Stimulated activated CD4-positive, alpha-beta T cell treated with anti-CD3 and anti-CD28 coated beads, Interleukin-1b, Interleukin-23, amount 100 ng/mL, for 1 hour (primary cell): ENCODE measurements at places on chromosomes 13 and 19.

DNA sequence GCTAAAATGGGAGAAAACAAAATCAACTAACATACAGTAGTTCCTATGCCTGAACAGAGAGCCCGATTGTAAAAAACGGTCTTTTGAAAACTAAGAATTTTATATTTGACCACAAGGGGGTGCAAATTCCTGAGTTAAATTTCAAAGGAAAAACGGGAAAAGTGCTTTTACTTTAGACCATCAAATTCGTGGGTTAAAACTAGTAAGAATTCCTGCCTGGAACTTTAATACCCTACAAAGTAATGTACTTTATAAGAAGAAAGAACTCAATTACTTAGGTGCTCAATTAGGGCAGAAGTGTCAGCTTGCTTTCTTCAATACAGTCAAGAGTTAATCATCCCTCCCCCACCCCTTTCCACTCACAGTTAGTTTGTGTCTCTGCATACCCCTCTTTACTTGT lies 69.8 kb downstream of the KCNRG start:
- no peak for DNase-seq

DNA sequence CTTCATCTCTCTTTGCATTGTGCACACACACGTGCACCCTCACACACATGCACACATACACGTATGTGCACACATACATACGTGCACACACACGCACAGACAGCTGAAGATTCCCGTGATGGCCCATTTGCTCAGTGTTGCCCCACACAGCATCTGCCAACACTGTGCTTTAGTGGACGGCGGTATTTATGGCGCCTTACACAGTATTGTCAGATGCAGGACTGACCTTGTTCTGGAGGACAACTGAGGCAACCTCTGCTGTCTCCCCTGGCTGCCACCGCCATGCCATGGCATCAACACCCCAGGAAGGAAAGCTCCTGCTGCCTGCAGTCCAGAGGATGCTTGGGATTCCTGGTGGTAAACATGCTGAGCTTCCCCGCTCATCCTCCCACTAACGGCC lies 316.4 kb downstream of the TEX29 start:
- no peak for DNase-seq

DNA sequence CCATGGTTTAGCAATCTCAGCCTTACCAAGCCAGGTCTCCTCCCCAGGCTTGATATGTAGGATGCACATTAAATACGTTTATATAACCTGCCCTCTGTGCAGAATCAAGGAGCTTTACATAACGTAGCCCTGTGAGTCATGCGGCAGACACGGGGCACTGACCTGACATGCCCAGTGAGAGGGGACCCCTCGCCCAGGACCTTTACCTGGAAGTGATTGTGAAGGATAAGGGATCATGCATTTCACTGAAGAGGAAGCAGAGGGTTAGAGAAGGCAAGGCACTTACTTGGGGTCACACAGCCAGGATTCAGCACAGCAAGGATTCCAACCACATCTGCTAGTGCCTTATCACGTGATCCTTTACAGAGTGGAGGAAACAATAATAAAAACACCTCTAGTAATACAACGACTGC lies 18.9 kb upstream of the FOSB start:
- no peak for DNase-seq

DNA sequence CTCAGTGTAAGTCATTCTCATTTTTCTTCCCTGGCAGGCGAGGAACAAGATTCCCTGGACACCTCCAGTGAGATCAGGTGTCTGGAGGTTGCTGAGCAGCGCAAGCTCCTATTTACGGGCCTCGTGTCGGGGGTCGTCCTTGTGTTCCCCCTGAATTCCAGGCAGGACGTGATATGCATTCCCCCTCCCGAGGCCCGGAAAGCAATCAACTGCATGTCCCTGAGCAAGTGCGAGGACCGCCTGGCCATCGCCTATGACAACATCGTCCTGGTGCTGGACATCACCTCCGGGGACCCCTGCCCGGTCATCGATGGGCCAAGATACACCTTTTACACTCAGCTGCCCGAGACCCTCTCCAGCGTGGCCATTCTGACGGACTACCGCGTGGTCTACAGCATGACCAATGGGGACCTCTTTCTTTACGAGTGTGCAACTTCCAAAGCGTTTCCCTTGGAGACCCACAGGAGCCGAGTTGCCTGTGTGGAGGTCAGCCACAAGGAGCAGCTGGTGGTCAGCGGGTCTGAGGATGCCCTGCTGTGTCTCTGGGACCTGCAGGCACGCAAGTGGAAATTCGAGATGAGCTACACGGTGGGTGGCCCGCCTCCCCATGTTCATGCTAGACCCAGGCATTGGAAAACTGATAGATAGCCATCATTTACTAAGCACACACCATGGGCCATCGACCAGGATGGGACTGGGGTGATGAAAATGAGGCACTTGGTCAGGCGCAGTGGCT lies 21.5 kb upstream of the SIN3B start:
- DNase-seq, result no peak

- no peak for DNase-seq
Measured at GRCh38 chr13:35191883-35192282, 249.8 kb downstream of the NBEA start.

DNA sequence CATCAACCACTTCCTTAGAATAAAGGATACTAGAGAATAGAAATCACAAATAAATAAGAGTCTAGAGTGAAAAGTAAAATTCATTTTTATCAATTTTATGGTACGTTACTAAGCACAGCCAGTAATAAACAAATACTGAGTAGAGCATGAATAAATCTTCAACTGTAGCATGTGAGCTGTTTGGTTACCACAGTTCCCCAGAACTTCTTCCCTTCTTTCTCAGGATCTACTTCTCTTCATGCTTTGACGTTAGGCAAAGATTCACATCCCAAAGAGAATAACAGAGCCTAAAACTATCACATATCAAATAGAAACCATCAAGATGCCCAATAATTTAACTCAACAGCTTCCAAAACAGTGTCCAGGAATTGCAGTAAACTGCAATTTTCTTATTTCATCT lies 7.4 kb downstream of the RUBCNL start:
- DNase-seq, result no peak

- DNase-seq, result no peak
Measured at GRCh38 chr19:39913682-39914333, 20.6 kb downstream of the FCGBP start.

GRCh38 chr13:32229443-32229842 lies 85.7 kb downstream of the ZAR1L start:
- DNase-seq, result no peak

DNA sequence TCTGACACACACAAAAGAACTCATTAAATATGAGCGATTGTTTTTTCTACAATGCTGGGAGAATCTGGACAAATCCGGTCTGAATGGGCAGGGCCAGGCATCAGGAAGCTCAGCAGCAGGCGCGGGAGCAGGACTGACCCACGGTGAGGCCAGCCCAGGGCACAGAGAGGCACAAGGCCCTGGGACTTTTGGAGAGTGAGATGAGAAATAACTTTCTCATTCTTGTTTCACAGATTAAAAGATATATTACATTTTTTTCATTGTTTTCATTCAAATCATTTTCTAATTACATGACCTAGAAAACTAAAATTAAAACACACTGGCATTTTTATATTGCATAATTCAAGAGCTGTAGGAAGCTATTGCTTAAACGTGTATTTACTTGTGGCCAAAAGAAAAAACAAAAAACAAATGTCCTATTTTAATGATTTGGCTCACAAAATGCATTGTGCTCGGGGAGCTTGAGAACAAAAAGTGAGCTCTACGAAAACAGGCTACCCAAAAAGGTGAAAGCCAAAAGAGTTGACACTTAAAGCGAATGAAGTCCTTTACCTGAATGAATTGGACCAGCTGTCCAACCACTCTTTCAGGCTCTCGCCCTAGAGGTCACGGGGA lies 133.1 kb downstream of the TNFRSF19 start:
- DNase-seq, result no peak

DNA sequence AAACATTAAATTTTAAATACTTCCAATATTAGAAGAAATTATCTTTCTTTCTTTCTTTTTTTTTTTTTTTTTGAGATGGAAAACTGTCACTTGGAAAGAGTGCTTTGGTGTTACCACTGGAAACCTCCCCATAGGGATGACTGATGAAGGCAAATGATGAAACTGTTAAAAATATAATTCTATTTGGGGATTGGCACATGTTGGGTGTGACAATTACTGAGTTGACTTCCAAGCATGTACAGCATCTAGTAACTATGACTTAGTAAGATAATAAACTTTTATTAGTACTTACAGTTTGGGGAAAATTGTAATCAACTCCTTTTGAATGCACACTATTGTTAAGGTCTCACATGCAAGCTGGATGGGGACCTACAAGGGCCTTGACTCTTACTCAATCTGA lies 592.5 kb downstream of the KCTD12 start:
- DNase-seq, result no peak

DNA sequence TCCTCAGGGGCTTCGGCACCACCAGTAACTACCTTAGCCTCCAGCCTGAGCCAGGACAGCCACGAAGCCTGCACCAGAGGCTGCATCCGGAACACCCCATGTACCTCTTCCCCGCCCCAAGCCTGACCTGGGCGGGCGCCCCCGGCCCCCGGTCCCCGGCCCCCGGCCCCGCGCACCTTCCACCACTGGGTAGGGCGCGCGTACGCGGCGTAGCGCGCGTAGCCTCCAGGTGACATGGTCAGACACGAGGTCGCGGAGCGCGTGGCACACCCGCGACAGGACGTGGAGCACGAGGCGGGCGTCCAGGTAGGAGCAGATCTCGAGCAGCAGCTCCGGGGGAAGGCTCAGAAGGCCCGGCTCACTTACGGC lies 450 bp downstream of the FBXW9 start:
- DNase-seq, result no peak

DNA sequence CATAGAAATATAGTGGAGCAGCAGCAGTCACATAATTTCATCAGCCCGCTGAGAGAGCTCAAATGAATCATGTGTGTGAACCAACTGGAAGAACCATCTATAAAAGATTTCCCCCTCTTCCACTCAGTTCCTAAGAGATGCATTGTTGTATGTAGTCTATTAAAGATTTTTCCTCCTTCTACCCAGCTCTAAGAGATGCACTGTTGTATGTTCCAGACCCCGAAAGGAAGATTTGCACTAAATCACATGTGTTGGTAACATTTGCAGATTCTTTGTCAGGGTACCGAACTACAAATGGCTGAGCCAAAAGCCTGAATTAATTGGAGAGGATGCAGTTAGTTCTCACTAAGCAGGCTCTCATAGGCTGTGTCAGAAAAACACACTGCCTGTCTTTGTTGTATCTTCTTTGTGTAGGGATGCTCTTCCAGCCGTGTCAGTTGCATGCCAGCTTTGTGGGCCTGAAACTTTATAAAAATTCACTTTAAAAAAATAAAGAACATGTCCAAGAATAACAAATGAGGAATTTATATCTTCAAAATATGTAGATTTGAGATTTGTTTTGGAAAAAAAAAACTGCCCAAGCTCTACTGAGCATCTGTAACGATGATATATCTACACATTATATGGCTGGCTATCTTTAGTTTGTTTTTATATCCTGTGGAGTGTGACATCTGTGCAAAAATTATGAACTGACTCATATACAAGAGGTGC lies 223.1 kb downstream of the MZT1 start:
- DNase-seq, result no peak

DNA sequence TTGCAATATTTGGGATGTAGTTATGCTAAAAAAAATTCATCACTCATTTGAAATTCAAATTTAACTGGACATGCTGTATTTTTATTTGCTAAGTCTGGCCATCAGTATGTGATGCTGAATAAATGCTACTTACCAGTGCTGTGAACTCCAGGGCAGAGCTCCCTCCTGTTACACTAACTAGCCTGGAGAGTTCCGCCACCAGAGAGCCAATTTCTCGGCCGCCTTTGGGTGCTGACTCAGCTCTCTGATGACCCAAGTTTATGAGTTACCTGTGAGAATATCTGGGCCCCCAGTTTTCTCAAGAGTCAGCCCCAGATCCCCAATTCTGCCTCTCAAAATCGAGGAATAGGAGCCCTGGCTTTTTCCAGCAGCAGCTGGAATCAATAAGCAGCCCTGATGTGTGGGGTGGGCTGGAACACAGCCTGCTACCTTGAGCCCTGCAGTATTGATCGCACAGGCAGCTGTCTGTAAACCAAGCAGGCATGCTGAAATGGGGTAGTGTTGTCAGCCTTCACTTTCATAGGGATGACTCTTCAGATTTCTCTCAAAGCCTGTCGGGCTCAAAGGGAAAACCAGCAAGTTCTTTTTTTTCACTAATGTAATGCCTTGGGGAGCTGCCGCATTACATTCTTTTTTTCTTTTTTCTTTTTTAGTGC lies 113.7 kb downstream of the DNAJC15 start:
- no peak for DNase-seq

- no peak for DNase-seq
Measured at GRCh38 chr13:46571189-46571908, 18.4 kb downstream of the LRCH1 start.

GRCh38 chr19:49684251-49684982 lies 5.0 kb upstream of the ADM5 start:
- no peak for DNase-seq

GRCh38 chr19:35136977-35137702 lies 1.5 kb upstream of the FXYD1 start:
- no peak for DNase-seq

- no peak for DNase-seq
Measured at GRCh38 chr13:36051082-36051481, 80.1 kb downstream of the DCLK1 start.

DNA sequence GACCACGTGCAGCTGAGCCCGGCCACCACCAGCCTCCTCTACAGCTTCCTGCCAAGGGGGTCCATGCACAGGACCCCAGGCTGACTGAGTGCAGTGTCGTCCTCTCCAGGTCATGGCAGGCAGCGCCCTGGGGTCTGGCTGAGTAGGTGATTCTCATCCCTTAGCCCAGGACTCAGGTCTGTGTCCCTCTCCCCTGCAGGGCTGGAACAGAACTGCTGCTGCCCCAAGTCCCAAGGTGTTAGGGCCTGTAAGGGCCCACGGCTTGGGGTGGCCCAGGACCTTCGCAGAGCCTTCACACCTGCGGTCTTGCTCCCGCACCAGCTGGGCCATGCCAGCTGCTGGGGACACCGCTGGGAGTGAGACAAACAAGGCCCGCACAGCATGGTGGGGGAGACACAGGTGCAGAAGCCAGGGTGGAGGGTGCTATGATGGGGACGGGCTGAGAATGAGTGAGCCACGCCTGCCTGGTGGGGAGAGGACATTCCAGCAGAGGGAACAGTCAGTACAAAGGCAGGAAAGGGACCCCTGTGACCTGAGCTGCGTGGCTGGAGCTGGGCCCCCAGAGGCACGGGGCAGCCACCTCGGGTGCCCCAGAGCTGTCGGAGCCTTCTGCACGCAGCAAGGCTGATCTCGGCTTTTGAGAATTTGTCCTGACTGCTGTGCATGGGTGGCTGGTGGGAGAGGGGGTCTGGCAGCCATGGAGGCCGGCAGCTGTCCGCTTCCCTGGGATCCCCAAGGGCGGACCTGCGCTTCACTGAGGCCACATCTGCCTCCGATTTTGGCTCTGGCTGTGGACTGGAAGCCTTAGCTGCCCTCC lies 11.9 kb downstream of the PLEKHF1 start:
- DNase-seq, result no peak

DNA sequence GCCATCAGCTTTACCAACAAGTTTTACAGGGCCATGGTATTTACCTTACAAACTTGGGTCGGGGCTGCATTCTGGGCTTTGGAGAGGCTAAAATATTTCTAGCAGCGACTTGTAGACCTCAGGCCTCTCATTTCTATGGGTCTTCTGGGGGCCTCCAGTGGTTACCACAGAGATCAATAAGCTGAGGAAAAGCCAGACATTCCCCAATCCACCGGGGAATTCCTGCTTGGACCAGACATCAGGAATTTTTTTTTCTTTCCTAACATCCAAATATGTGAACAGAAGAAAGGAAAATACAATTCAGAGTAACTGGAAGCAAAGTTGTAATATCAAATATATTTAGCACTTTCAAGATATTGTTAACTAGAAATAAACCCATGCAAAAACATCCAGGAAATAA lies 1.5 kb downstream of the DZIP1 start:
- no peak for DNase-seq
